MCF 10A (cell line): ENCODE measurements at places on chromosomes 3 and 15. TPM values are rescaled to one million over a fixed set of nuclear protein-coding genes. Genes with fewer than 3 reads are reported as not detected.

GRCh38 chr15:48702569-48703236 lies 57.2 kb upstream of the FBN1 start:
- H3K27me3 ChIP-seq, result no peaks in the 10 kb centered on the region
- H3K27ac ChIP-seq, result peak overlapping the region; percentile 51
- no peak overlapping the region for H3K4me3 ChIP-seq
- DNase-seq, result no peak
- peaks cover 14% of the 10 kb centered on the region for H3K4me1 ChIP-seq

GRCh38 chr3:99659951-99660350 lies 21.6 kb downstream of the COL8A1 start:
- H3K27me3 ChIP-seq, result no peaks in the 10 kb centered on the region
- peaks cover 45% of the 10 kb centered on the region for H3K36me3 ChIP-seq
- H3K27ac ChIP-seq, result peak overlapping the region; percentile 63
- peaks cover 46% of the 10 kb centered on the region for H3K4me1 ChIP-seq
- DNase-seq, result no peak

DNA sequence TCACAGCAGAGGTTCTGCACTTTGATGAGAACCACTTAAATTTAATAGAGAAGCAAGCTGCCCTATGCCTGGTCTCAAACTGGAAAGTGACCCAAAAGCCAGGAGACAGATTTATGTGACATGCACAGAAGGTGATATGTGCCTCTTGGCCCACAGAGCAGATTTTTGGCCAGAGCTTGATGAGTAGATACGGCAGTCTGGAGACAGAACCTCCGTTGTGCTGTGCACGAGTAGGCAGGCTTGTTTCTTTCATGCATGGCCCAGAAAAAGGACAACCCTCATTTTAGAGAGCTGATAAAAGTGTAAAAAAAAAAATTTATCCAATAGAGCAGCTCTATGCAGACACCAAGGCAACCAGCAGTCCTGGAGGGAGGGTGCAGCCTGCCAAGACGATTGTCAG lies 423.1 kb downstream of the CNTN6 start:
- H3K36me3 ChIP-seq, result no peaks in the 10 kb centered on the region
- no peak for DNase-seq
- H3K27me3 ChIP-seq, result no peaks in the 10 kb centered on the region
- no peak overlapping the region for H3K27ac ChIP-seq
- H3K4me3 ChIP-seq, result no peak overlapping the region

DNA sequence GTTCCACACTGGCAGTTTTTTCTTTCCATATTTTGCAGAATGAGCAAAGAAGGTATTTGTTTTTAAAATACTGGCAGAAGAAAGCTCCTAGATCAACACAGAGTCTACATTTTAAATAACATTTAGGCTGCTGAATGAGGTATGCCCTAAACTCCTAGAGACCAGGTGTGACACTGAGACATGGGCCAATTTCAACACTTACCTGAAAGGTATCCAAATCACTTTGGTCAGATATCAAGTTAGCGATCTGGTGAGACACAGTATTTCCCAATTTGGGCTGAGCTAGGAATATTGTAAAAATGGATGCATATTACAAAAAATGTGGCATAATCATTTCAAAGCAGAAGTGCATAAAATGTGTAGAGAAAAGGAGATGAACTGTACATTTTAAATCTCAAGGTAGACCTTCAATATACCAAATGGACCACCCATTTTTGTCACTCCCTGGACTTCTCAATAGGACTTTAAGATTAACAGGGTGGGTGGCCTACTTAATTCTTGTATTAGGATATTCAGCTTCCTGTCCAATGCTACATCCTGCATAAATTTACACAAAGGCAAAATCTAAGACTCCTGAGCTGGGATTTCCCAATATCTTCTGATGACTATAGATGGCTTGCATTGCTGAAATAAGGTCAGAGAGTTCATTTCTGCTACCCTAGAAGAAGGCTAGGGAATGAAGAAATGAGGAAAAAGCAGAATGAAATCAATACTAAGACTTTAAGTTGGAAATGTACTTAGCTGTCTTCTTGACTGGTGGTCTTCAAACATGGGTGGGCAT lies 487.8 kb downstream of the FOXP1 start:
- H3K4me3 ChIP-seq, result no peak overlapping the region
- H3K27ac ChIP-seq, result no peak overlapping the region
- H3K4me1 ChIP-seq, result peaks cover 22% of the 10 kb centered on the region
- peaks cover 6% of the 10 kb centered on the region for H3K36me3 ChIP-seq
- no peaks in the 10 kb centered on the region for H3K27me3 ChIP-seq

DNA sequence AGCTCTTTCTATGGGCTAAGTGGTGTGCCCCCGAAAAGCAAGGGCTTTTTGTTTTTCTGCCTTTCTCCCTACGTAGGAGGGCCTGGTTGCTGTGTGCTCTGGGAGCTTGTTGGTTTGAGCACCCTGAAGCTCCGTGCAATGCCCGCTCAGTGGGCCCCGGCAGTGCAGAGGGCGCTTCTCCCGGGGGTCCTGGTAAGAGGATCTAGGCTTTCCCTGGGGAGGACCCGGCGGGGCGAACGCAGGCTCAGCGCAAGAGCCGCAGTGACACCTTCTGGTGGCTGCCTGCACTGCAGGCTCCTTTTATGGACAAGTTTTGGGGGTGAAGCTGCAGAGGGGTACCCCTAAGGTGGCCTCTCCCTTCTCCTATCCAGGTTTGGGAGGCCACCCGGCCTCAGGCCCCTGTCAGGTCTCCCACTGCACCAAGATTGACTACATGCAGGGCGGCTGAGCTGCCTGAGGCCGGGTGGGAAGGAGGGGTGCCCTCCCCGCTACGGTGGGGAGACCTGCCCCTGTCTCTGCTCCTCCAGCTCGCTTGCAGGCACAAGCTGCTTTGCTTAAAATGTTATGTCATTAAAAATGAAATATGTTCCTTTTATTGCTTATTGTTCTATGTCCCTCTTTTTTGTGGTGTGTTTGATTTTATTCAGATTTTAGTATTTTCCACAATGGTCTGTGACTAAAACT lies 387.9 kb downstream of the GABRG3 start:
- no peaks in the 10 kb centered on the region for H3K27me3 ChIP-seq
- no peak overlapping the region for H3K4me3 ChIP-seq
- no peaks in the 10 kb centered on the region for H3K4me1 ChIP-seq
- no peak for DNase-seq
- H3K36me3 ChIP-seq, result peaks cover 5% of the 10 kb centered on the region

- H3K27me3 ChIP-seq, result no peaks in the 10 kb centered on the region
- no peak overlapping the region for H3K27ac ChIP-seq
- no peak overlapping the region for H3K4me3 ChIP-seq
- no peaks in the 10 kb centered on the region for H3K4me1 ChIP-seq
- peaks cover 6% of the 10 kb centered on the region for H3K36me3 ChIP-seq
Measured at GRCh38 chr3:118495206-118495605, 539.4 kb downstream of the IGSF11 start.

DNA sequence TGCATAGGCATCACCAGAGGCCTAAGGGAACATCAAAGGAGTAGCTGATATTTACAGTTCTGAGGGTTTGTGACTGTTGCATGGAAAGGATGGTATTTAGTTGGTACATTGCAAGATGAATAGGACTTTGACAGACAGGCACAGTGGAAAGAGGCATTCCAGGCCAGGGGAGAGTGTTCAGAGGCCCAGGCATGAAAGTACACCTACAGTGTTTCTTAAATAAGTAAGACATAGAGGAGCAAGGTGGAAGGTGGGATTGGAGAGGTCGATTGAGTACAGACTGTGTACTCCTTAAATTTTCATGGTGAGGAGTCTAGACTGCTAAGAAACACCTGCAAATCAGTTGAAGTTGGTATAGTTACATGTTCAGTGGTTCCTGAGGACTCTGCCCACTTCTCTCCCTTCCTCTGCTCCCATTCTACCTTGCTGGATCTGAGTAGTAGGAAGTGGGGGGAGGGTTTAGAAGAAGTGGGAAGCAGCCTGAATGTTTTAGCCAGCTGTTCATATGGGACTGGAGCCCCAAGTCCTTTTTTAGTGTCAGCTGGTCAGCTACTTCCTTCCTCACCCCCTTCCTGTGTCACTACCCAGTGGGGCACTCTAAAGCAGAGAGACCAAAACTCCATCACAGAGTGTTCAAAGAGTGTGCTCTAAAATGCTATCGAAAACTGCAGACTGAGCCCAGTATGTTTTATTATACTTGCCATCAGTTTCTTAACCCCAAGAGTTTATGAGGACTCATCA lies 14.0 kb downstream of the KLHL18 start:
- H3K27me3 ChIP-seq, result no peaks in the 10 kb centered on the region
- no peaks in the 10 kb centered on the region for H3K4me1 ChIP-seq
- H3K36me3 ChIP-seq, result peaks cover 10% of the 10 kb centered on the region
- DNase-seq, result no peak
- H3K4me3 ChIP-seq, result no peak overlapping the region

- H3K4me3 ChIP-seq, result no peak overlapping the region
- peaks cover under 1% of the 10 kb centered on the region for H3K4me1 ChIP-seq
- H3K27me3 ChIP-seq, result no peaks in the 10 kb centered on the region
Measured at GRCh38 chr3:54047568-54047967, 74.8 kb upstream of the CACNA2D3 start.

- DNase-seq, result no peak
- peaks cover 5% of the 10 kb centered on the region for H3K4me1 ChIP-seq
- no peak overlapping the region for H3K4me3 ChIP-seq
Measured at GRCh38 chr3:155747946-155748290, 3.0 kb upstream of the PLCH1 start.

DNA sequence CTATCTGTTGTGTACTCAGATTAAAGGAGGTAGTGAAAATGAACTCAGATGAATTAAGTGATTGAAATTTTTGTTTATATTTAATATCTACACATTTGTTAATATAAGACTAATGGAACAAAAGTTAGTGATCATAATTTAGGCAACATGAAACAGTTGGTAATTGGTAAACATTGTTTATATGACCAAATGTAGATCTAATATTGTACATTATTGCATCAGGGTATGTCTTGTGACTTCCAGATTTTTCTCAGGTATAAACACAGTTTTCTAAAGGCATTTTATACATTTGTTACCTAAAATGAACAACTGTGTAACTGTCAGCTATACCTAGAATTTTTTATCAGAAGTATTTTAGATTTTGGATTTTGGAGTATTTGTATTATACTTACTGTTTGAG lies 14.8 kb downstream of the GMPS start:
- peaks cover 32% of the 10 kb centered on the region for H3K4me1 ChIP-seq
- H3K4me3 ChIP-seq, result no peak overlapping the region
- H3K27me3 ChIP-seq, result no peaks in the 10 kb centered on the region
- DNase-seq, result no peak
- no peaks in the 10 kb centered on the region for H3K36me3 ChIP-seq

DNA sequence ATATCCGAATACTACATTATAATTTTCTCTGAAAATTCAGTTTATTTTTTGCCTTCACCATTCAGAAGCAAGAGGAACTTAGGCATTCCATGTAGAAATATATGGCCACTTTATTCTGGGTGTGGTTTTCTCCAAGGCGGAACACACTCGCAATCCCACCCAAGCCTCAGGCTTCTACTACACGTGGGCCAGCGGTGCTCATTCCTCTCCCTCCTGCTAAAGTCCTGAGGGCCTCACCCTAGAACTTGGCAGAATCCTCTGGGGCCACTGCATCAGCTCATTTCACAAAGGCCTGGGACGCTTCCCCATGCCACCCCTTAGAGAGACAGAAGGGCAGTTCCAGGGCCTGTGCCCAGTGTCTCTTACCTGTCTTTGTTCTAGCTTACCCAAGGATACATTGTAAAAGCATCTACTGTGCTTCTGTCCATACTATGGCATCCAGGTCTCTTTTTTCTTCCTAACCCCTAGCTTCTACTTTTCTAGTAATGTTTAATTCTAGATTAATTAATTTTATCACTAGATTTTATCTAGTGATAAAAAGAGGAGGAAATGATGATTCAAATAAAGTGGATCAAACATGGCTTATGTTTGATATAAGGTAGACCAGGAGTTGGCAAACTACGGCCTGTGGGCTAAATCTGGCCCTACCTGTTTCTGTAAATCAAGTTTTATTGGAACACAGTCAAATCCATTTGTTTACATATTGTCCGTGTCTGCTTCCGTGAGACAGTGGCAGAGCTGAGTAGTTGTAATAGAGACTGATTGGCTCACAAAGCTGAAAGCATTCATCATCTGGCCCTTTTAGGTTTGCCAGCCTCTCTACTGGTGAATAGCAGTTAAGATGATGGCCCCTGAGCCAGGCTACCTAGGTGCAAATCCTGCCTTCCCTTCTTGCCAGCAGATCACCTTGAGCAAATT lies 29.8 kb downstream of the LARS2 start:
- no peak for DNase-seq
- no peaks in the 10 kb centered on the region for H3K4me1 ChIP-seq
- no peak overlapping the region for H3K27ac ChIP-seq
- H3K36me3 ChIP-seq, result peaks cover 34% of the 10 kb centered on the region
- H3K27me3 ChIP-seq, result no peaks in the 10 kb centered on the region
- no peak overlapping the region for H3K4me3 ChIP-seq

DNA sequence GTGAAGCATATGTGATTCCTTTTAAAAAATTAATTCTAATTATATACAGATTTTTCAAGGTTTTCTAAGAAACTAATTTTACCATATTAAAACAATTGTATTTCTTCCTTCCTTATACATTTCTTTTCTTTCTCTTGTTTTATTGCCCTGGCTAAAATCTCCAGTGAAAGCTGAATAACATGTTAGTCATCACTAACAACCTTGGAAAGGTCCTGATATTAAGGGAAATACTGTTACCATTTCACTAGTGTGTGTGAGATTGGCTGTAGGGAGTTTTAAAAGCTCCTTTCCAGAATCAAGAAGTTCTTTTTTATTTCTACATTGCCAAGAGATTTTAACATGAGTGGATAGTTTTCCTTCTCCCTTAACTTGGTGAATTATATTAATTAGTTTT lies 229.7 kb upstream of the EIF1B start:
- H3K4me1 ChIP-seq, result no peaks in the 10 kb centered on the region
- no peak for DNase-seq
- no peak overlapping the region for H3K27ac ChIP-seq

Gene MYLK
- total RNA-seq, result 1.3 and 2.3 TPM in 2 replicates

Gene IL12A
- 1.3 and 1.7 TPM in 2 replicates for total RNA-seq

Gene MED12L
- 0.47 and 1.3 TPM in 2 replicates for total RNA-seq

Gene MESP1
- 0.58 and 1.6 TPM in 2 replicates for total RNA-seq

Gene KIF15
- 5.6 and 10.6 TPM in 2 replicates for total RNA-seq

Gene CCR8
- total RNA-seq, result not detected in 2 replicates

Gene C3orf52
- total RNA-seq, result 10.4 and 16.1 TPM in 2 replicates

Gene MNS1
- total RNA-seq, result 1.5 TPM in 2 replicates
